ENCODE measurements at places on chromosomes 4 and X.
A peak's percentile ranks its signal among the peaks of the same experiment; 100 is the strongest.

DNA sequence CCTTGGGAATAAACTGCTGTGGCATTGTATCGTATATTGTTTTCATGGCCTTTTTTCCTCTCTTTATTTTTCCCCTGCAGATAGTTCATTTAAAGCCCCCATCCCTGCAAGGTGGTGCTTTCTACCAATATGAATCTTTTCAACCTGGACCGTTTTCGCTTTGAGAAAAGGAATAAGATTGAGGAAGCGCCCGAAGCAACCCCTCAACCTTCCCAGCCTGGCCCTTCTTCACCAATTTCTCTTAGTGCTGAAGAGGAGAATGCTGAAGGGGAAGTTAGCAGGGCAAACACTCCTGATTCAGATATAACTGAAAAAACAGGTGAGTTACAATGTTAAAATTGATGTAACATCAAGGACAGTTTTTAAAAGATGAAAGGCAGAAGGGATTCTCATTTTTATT, 601 bp downstream of the SMARCAD1 start:
- DNase-seq: no peak

- DNase-seq: no peak
Measured at GRCh38 chr4:64582492-64582891, 173.2 kb upstream of the TECRL start.

DNA sequence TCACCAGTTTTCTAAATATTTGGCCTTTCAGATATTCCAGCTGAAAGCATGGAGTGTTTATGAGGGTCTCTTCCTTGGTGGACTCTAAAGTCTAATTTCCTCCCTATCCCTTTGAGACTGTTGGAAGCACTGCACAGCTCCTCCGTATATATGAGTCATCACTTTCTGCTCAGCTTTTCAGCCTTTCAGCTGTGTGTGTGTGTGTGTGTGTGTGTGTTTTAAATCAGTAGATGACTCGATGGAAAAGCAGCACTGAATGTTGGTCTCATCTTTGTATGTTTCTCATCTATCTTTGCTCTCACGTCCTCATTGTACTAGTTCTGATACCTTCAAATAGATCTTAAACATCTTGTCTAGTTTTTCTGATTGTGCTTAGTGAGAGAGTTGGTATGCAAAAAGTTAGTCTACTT, 81.6 kb downstream of the ZFX start:
- DNase-seq: peak; percentile 22

DNA sequence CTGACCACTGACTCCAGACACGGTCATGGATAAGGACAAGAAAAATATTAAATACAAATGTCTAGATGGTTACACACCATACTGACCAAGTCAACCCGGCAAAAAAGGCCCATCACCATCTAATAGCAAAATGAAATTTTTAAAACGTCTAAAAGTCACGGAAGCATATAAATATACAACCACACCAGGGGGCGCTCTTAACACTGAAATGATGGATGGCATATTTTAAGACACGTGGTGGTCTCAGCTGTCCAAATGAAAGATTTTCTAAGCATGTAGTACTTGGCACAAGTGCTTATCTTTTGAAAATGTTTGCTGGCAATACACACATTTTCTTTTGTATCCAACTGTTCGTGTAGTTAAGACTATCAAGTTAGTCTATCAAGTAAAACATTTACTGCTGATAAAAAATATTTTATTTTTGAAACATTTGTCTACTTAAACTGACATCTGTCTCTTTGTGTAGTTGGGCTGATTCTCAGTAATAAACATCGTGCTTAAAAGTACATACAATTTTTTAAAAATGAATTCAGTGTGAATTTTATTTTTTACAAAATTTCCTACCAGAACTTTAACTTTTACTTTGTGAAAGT, 64.6 kb downstream of the COX7B2 start:
- DNase-seq: peak; percentile 47

GRCh38 chr4:26212528-26212927, 108.3 kb upstream of the RBPJ start:
- DNase-seq: no peak

GRCh38 chr4:149790172-149790907, 25.3 kb downstream of the IQCM start:
- DNase-seq: no peak

- no peak for DNase-seq
Measured at GRCh38 chrX:13649838-13650237, 3.1 kb upstream of the TCEANC start.

DNA sequence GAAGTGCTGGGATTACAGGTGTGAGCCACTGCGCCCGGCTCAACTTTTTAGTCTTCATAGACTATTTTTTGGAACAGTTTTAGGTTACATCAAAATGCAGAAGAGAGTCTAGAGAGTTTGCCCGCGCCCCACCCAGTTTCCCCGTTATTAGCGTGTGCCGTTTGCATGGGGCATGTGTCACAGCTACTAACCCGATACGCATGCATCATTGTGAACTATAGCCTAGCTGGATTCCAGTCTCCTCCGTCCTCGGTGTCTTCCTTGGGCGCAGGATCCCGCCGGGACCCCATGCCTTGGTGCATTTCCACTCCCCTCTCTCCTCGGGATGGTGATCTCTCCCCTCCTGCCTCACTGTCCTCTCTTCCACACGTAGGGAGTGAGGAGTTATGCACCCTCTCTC, 85.5 kb upstream of the ADRA2C start:
- no peak for DNase-seq

GRCh38 chrX:68083510-68083909, 349.8 kb downstream of the OPHN1 start:
- no peak for DNase-seq

- DNase-seq: no peak
Measured at GRCh38 chr4:101251261-101251660, 96.1 kb downstream of the PPP3CA start.

DNA sequence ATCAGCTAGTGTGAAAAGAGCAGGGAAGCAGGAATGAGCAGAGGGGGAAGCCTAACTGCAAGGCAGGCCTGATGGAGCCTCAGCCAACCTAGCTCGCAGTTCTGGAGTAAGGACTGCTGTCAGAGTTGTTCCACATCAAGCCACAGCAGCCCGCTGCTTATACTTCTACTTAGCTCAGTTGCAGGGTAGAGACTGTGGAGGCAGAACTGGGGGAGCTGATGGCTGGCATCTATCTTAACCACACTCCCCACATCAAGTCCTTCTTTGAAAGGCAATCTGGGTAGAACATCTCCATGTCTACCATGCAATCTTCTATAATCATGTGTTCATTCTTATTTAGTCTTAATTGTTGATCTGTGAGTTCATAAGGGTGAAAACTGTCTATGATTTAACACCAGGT, 46.1 kb downstream of the DDX60 start:
- no peak for DNase-seq

DNA sequence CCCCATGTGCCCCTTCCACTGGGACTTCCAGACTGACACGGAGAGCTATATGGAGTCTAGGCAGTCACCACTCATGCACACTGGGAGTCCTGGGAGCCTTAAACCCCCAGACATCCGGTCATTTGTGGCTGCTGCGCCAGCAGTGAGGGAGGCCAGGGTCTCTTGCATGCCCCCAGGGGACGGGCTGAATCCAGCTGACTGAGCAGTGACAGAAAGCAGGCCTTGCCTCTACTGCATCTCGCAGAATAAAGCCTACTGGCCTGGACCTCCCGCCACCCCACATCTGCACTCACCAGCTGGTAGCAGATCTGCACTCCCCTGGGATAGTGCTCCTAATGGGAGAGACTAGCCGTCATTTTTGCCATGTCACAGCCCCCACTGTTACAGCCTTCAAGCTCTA, 1234.2 kb downstream of the FAM133A start:
- DNase-seq: no peak

GRCh38 chr4:21858971-21859370, 89.6 kb downstream of the KCNIP4 start:
- no peak for DNase-seq

DNA sequence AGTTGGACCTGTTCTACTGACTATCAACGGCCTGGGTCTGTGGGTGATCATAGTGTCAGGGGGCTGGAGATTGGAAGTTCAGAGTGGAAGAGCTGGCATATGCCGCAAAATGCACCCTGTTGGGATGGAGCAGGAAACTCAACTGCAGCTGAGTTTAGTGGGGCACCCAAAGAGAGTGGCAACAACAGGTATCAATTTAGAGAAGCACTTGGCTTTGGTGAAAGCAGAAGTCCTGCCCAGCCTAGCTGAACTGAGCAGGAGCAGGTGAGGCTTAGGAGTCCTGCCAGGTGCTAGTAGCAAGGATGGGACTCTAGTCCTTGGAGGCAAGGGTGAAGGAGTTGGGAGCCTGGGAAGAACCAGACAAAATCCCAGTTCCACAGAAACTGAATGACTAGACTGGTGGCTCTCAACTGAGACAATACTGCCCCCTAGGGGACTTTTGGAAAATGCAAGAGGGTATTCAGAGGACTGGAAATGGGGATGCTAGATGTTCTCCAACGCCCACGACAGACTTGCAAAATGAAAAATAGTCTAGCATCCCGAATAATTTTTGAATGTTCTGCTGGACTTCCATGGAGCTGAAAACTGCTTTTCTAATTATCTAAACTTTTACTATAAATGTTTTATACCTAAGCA, 49.4 kb downstream of the RTL9 start:
- DNase-seq: peak; percentile 31

- no peak for DNase-seq
Measured at GRCh38 chrX:114712466-114712865, 128.6 kb downstream of the HTR2C start.

DNA sequence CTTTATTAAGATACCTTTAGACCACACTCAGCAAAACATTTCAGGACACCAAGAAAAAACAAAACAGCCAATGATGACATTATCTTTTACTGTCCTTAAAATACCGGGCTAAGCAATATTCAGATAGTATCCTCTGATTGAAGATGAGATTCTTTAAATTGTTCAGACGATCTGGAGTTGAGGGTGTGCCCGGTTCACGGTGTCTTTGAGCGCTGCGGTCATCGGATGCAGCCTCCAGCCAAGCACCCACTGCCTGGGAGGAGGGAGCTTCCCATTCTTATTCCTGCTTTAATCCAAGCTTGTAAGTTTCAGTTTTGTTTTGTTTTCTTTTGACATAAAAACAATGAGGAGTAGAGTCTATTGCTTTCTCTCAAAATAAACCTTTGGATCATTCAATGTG, 14.1 kb downstream of the FAM149A start:
- DNase-seq: no peak

DNA sequence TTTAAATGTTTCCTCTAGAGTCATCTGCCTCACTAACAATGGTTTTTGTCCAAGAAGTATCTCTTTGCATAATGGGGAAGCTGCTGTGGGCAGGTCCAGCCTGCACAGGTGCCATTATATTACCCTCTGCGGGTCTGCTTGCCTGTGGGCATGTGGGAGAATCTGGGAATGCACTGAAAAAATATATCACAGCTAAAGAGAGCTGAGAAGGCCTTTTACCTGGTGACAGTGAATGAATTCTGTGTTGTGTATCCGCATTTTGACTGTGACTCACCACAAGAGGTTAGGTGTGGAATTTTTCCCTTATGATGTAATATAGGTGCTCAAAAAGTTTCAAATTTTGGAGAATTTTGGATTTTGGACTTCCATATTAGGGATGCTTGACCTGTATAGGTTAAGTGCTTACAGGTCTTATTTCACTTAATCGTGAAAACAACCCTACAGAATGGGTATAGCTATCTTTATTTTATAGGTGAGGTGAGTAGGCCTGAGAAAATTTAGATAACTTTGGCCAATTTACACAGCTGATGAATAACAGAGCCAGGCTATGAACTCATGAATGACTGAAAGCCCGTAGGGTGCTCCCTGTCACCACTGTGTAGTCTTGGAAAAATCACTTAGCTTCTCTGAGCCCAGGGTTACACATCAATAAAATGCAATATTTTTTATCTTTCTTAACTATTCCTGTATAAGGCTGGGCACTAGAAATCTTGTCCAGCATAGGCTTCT, 198.0 kb upstream of the EPHA5 start:
- no peak for DNase-seq

DNA sequence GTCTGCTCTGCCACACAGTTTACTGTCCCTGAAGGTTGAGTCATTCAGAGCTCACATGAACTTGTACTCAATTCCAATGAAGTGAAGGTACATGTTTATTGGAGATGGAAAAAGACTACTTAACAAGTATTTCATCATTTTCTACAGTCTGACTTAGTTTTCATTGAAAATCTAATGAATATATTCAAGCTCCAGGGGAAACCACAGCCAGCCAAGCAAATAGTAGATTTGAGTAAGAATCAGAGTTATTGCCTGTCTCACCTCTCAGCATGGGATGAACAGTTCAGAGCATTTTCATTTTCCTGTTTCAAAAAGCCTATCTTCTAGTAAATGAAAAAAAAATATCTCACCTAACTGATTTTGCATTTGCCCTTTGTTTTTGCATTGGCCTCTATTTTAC, 1249.4 kb upstream of the DIAPH2 start:
- no peak for DNase-seq

GRCh38 chr4:128519163-128519830, 231.7 kb upstream of the PGRMC2 start:
- DNase-seq: no peak

- no peak for DNase-seq
Measured at GRCh38 chr4:95825546-95825945, 14.3 kb upstream of the PDHA2 start.

DNA sequence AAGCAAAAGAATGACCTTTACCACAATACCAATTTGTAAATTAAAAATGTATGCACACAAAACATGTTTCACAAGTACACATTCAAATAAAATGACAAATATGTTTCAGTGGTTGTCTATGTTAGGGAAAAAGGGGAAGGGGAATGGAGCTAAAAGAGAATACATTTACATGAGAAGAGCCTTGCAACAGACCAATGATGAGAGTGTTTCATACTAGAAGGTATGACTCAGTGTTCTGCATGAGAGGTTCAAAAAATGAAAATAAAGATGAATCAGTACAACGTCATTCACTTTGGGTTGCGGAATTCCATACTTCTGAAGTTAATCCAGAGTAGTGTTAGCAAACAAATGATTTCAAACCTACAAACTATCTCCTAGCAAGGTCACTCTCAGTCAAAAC, 51.7 kb downstream of the RPGR start:
- DNase-seq: no peak

- no peak for DNase-seq
Measured at GRCh38 chr4:37762294-37762990, 64.0 kb upstream of the PGM2 start.

- no peak for DNase-seq
Measured at GRCh38 chr4:123649645-123650391, 253.2 kb downstream of the SPRY1 start.

All from glomerular endothelial cell (primary cell).